Activated CD8-positive, alpha-beta memory T cell treated with anti-CD3 and anti-CD28 coated beads for 1 hour (primary cell): ENCODE measurements at places on chromosomes 1 and 21.

- DNase-seq, result no peak
Observed at GRCh38 chr1:159900086-159900680, at the start of gene CFAP45. CFAP45 (minus strand) TSS chr1:159900165; CDS start chr1:159900098, 67 bp downstream.

DNA sequence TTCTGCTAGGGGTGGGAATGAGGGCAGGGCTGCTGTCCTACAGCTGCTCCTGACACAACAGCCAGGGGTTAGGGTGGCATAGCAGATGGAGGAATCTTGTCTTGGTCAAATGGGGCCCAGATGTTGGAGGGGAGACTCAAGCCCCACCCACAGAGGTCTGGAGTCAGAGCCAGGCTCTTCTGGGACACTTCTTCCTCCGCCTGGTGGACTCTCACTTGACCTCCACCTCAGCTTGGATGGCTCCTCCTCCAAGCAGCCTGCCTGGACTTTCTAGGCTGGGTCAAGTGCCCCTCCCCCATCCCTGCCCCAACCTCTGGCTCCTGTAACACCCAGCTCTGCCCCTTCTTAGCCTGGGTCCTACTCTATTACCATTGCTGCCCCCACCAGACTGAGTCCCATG lies 35.5 kb downstream of the EPHA2 start:
- DNase-seq, result no peak

DNA sequence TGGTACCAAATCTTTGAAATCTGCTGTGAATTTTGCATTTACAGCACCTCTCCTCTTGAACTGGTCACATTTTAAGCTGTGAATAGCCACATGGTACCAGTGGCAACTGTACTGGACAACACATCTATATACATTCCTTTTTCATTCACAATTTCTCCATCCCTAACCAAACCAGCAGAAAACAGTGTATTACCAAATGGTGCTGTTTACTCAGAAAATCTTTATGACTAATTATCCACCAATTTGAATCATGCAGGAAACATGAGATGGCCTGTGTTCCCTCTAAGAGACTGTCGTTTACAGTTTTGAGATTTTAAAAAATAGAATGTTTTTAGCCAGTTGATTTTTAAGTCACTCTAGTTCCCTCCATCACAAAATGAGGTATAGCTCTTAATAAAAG lies 17.6 kb upstream of the CCT8 start:
- no peak for DNase-seq

DNA sequence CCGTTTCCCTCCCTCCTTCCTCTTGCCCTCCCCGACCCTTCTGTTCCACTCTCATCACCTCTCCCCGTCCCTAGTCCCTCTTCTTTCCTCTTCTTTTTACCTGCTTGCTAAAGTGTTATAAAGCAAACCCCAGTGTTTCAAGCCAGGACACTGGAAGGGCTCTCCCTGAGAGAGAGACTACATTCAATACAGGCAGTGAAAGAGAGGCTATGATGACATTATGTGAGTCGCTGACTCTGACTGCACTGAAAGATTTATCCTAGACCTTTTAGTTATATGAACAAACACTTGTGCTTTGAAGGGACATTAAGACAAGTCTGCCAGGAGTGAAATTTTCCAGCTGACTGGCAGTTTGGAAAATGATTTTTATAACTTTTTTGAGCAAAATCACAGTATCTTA lies 155.7 kb downstream of the S1PR1 start:
- DNase-seq, result no peak

DNA sequence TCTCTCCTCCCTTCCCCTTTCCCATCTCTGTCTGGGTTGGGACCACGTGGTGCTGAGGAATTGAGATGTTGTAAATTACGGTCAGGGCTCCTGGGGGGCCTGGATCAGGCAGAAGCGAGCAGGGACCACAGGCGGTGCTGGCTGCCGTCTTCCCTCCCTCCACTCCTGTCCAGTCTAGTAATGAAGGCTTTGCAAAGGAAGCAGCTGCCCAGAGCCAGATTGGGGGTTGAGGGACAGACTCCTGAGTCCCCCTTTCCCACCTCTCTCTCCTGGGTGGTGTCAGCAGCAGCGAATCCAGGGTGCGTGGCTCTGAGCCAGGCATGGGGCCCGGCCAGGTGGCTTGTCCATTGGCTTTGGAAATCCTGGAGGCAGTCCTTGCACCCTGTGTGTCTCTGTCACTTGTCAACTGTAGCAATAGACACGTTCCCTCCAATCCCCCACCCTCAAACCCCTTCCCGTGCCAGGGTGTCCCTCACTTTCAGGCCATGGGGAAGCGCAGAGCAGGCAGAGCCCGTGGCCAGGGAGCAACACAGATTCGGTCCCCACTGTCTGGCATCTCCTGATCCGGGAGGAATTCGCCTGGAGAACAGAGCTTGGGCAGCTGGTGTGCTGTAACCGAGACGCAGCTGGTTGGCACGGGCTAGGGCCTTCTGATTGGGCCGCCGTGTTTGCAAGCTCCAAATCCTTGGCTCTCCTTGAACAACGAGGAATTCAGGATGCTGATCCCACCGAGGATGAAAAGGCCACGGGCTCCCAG lies 64.8 kb upstream of the WNT4 start:
- no peak for DNase-seq

DNA sequence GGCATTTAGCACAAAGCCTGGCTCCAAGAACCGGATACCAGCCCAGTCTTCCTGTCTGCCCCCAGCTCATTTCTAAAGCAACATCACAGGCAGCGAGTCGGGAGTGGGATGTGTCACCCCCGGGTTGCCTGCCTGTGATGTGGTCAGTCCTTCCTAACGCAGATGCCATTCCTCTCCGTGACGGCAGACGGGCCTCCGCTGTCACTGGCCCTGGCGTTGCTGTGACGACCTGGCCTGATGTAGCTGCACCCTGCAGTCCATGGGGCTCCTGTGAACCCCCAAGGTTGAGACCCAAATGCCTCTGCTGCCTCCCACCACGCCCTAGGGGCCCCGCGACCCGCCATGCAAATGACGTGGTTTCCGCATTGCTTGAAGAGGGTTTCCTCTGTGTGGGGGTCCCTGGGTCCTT lies 12.3 kb downstream of the TNFRSF1B start:
- DNase-seq, result peak; percentile 67

- DNase-seq, result no peak
Observed at GRCh38 chr21:39641827-39642450, 29.2 kb downstream of the B3GALT5 start.

GRCh38 chr1:64410217-64410616 lies 59.7 kb upstream of the CACHD1 start:
- DNase-seq, result no peak

- no peak for DNase-seq
Observed at GRCh38 chr1:55610203-55610602, 395.0 kb upstream of the USP24 start.

DNA sequence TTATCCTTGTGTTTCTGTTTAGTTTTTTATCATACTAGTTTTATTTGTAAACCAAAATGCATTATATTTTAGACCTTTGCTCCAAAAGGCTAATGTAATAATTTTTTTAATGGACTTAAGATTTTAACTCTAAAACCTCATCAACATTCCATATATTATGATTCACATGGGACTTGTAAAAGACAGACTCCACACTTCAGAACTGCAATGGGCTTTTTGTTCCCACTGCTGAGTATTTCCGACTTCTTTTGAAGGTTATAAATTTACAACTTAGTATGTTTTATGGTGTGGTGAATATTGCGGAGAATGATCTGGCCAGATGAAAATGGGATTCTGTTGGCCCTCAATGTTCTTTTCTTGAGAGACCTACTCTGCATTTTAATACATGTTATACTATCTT lies 678.5 kb downstream of the USP25 start:
- DNase-seq, result no peak

GRCh38 chr1:27298632-27299384 lies 23.2 kb upstream of the TMEM222 start:
- DNase-seq, result no peak

DNA sequence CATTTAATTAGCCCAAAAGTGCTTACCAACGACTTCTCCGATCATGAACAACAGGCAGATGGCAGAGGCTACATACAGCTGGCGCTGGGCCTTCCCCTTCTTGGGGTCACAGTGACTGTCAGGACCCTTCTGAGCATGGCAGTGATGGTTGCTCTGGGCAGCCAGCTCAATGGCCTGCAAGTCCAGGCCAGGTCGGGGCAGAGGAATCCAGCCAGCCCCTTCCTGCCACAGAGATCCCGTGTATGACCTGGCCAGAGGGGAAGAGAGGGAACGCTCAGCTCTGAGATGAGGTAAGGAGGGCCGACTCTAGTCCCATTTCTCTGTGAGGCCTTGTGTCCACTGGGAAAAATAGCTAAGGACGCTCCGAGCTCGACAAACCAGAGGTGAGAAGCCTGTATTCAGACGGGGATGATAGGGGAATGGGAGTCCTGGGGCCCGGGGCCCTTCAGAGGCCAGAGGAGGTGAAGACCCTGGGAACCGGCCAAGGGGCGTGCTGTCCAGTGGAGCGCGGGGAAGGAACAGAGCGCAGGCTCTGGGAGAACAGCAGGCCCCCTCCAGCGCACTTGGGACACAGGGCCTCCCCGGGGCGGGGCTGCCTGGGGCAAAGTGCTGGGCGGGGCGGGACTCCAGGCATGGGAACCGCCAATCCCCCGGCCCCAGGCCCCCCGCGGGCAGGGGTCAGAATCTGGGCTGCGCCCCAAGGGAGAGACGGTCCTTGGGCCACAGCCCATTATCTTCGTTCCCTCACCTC lies 772 bp downstream of the SLC30A2 start:
- no peak for DNase-seq

DNA sequence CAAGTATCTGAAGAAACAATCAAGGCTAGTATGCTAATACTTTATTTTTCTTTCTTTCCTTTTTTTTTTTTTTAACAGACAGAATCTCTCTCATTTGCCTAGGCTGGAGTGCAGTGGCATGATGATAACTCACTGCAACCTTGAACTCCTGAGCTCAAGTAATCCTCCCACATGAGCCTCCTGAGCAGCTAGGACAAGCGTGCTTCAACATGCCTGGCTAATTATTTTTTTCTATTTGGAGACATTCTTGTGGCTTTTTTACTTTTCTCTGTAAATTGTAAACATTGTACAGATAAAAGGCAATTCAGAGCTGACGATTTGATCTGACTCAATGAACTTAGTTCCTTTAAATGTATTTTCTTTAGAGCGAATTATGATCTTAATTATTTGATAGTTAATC lies 41.4 kb downstream of the CCDC18 start:
- no peak for DNase-seq

- no peak for DNase-seq
Observed at GRCh38 chr21:43273016-43273707, 104.4 kb downstream of the CRYAA start.

GRCh38 chr1:89022167-89022959 lies at the start of gene GBP3:
GBP3 (minus strand) TSS chr1:89022866; CDS start chr1:89020721, 2,145 bp downstream.
- no peak for DNase-seq

DNA sequence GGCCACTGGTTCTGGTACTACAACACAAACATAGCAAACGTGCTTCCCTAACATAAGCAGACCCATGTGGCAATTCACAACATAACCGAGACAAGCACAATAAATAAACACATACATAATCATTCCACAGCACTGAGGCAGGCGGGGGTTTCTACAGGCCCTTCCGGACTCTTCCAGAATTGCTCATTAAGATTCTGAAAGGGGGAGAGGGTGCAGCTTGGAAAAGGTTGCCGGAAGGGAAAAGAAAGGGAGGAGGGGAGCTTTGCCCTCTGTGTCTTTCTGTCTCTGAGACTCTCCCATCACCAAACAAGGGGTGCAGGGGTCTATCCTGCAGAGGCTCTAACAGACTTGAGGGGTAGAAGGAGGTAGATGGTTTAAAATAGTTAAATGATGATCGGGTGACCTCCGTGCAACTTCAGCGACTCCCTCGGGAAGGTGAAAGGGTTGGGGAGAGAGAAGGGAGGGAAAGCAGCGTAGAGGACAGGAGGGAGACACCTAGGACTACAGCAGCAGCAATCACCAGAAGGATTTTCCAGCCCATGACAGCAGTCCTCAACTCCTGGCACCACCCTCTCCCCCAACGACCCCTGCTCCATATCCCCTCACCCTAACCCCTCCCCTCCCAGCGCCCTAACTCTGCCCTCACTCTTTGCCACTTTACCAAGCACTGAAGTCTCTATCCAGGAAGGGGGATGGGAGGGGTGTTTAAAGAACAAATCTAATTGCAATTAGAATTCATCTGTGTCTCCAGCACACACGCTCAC lies 365.5 kb upstream of the ESRRG start:
- DNase-seq, result no peak

- DNase-seq, result no peak
Observed at GRCh38 chr1:47436979-47437446, 831 bp upstream of the FOXD2 start.

- no peak for DNase-seq
Observed at GRCh38 chr1:185996211-185996610, 262.0 kb downstream of the HMCN1 start.

GRCh38 chr1:112418099-112418892 lies 22.3 kb downstream of the CTTNBP2NL start:
- no peak for DNase-seq

DNA sequence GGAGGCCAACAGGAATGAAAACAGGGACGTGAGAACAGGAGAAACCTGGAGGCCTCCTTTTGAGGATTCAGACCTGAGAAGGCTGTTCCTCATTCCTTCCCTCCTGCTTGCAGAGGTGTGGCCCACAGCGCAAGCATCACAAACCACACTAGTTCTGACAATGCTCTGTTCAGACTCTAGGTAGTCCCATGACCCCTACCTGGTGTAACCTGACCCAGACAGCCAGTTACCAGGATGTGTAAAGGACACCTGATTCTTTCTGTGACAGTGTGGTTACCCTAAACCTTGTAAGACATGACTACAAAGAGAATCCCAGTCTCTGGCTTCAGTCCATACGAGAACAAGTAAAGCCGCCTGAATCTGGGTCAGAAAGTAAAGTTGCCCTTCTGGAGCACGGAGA lies 3.2 kb downstream of the MECR start:
- DNase-seq, result no peak

- no peak for DNase-seq
Observed at GRCh38 chr1:156217871-156218270, 5.1 kb downstream of the PMF1 start.

DNA sequence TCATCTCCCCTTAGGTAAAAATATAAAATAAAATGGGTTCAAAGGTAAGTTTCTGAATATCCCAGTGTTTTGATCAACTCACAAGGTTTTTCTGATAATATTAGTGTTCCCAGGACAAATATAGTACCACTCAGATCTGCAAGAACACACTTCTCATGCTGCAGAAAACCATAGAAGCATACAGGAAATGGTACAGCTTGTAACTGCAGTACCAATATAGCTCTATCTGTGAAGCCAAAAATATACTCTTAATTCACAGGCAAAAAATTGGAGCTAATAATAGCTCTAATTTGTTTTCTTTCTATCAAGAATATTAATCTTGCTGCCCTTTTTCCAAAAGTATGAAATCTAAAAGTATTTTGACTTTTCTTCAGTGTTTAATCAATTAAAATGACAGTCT lies 13.2 kb downstream of the VPS45 start:
- DNase-seq, result no peak
